ENCODE measurements at places on chromosomes 4 and X.

- DNase-seq: no peak
Observed at GRCh38 chrX:118383120-118383519, 37.2 kb downstream of the WDR44 start.

- no peak for DNase-seq
Observed at GRCh38 chrX:29659911-29660310, 555.5 kb upstream of the MAGEB2 start.

DNA sequence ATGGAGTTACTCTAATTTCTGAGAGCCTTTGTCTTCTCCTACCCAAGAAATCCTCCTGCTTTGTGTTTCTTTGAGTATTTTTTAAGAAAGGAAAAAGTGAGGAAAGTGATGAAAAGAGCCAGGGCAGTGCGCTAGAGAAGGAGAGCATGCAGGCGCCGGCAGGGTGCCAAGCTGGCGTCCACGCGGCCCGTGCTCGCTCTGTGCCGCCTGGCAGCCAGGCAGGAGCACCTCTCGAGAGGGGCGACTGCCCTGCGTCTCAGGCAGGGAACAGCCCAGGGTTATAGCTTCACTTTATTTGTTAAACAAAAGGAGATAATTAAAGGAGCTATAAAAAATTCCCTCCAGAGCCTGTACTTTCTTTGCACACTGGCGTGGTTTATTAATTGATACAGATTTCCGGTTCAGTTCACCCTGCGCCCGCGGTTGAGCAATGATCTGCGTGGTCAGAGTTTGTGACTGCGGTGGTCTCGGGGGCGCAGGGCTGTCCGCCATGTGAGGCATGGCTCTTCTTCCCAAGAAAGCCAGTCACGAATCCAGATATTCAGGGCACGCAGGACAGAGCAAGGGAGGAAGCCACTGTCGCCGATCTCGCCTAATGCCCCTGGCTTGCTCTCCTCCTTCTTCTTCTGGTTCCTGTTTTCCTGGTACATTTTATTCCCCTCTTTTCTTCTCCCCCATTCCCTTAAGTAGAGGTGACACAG is 110.8 kb upstream of the PAQR3 start:
- peak; percentile 22 for DNase-seq

DNA sequence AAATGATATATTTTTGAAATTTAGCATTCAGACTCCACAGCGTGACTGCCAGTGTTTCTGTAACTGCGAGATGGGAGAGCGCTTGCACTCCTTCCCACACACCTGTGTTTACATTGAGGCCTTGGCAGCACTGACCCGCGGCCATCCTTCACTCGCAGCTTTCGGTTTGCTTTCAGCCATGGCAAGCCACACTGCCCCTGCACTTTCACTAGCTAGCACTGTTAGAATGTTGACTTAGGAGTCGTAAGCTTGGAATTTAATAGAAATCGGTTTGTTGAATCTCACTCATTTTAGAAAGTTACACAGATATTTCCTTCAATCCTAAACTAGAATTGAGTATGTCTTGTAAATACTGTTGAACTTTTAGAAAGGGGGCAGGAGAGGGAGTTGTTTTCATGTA is 136.2 kb downstream of the CFAP299 start:
- DNase-seq: peak; percentile 83

DNA sequence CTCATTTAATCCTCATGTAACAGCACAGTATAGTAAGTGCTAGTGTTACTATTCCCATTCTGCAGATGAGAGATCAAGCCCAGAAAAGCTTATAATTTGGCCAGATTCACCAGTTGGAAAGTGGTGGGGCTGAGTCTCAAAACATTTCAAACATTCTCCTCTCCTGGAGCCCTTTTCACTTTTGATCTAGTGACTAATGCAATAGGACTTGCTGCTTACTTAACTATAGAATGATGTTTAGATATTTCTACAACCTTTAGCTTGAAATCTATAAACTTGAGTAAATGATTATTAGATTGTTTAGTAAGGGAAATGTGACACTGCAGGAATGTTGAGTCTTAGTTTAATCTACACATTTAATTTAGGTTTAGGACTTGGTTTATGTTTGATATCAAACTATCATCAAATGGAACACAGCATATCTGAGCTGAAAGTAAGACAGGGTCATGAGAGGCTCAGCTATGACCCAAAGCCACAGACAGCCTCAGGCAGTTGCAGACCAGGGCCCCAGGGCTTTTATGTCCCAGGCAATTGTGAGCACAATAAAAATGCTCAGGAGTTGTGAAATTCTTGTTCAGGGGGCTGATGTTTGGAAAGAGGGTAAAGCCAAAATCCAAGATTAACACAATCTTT is 199.5 kb upstream of the HS3ST1 start:
- no peak for DNase-seq

DNA sequence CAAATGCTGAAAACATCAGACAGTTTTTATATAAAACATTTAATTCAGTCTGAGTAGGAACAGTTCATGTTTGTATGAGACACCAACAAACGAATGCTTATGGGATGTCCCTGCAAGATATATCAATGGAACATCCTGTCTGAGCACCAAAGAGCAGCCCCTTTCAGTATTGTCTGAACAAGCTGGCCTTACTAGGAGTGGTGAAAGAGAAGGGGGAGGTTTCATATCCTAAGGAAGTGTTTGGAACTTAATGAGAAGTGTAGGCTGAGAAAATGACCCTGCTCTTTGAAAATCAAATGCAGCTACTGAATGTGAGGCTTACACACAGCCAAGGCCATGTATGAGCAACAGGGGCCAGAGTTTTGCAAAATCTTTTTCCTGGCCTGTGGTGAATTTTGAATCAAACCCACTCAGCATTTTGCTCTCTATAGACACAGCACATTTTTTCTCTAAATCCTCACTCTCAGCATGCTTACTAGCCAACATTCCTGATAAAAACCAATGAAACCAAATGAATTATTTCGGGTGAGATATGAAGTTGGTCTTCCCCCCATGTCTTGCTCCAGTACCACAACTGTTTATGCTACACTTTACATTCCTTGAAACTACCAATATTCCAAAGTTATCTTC is 119.4 kb downstream of the LUZP4 start:
- no peak for DNase-seq

- DNase-seq: no peak
Observed at GRCh38 chr4:40840255-40840984, 90.7 kb downstream of the NSUN7 start.

- no peak for DNase-seq
Observed at GRCh38 chrX:31449081-31449480, 377.2 kb upstream of the FTHL17 start.

GRCh38 chr4:42309361-42310260 is 87.7 kb upstream of the SHISA3 start:
- peak; percentile 26 for DNase-seq

- DNase-seq: no peak
Observed at GRCh38 chrX:19332983-19333382, 10.7 kb upstream of the PDHA1 start.

DNA sequence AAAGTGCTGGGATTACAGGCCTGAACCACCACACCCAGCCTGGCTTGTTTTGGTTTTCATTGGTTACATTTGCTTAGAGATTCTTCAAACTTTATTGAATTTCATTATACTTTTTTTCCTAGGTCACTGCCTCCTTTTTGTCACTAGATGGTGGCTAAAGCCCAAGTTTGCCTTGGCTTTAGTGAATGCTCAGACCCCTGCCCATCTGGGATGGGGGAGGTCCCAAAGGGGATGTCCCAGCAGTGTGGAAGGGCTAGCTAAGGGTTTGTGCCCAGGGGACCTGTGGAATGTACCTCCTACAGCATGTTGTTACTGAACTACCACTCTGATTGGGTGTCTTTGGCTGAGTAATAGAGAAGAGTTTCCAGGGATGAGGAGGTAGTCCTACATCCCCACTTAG is 58.4 kb downstream of the CEP135 start:
- no peak for DNase-seq

GRCh38 chr4:168304744-168305459 is 13.7 kb downstream of the DDX60 start:
- no peak for DNase-seq

GRCh38 chrX:129781134-129781672 is 1.5 kb downstream of the SASH3 start:
- DNase-seq: peak; percentile 50

GRCh38 chrX:116378961-116379360 is 57.4 kb upstream of the SLC6A14 start:
- DNase-seq: no peak

GRCh38 chrX:153734871-153735270 is 10.2 kb downstream of the ABCD1 start:
- DNase-seq: no peak

GRCh38 chr4:95061220-95061619 is 303.5 kb downstream of the BMPR1B start:
- DNase-seq: no peak

GRCh38 chr4:10096201-10096977 is 20.2 kb downstream of the WDR1 start:
- peak; percentile 80 for DNase-seq

GRCh38 chrX:49247916-49248811 is 12.9 kb downstream of the CCDC22 start:
- no peak for DNase-seq

DNA sequence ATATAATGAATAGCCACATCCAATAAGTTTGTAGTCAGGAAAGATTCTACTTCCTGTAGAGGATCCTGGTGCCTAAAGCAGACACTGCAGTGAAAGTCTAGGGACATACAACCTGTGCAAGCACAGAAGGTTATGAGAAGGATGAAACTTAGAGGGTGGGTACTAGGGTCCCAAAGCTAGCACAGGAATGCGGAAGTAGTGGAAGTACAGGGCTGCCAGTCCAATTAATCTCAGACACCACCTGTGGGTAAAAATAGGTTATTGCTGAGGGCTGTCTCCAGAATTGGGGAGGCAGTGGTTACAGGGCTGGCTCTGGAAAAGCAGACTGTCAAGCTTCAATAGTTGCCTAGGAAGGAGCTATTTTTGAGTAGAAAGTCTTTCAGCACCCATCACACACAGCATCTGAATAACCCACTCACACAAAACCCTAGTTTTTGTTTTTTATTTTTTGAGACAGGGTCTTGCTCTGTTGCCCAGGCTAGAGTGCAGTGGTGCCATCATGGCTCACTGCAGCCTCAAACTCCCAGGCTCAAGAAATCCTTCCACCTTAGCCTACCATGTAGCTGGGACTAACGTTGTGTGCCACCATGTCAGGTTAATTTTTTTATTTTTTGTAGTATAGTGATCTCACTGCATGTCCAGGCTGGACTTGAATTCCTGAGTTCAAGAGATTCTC is 50.8 kb upstream of the ELF2 start:
- DNase-seq: peak; percentile 22

DNA sequence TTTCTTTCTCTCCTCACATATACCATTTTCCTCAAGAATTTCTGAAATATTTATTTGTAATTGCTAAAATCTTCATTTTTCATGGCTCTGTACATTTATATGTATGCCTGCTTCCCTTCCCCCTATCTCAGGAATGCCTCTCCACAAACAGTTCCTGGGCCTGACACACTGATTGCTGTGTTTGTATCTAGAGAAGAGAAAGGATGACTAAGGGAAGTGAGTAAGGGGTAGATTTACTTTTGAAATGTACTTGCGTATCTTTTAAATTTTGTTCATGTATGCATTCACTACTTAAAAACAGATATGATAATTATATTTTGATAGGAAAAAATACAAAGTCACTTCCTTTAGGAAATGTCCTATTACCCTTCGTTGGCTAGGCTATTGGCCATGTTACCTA is 790.8 kb downstream of the PCDH18 start:
- DNase-seq: no peak
